Activated gamma-delta T cell treated with Interleukin-2 at 50 U/mL for 16 hours (primary cell): ENCODE measurements at places on chromosomes 5 and 9.
A peak's percentile ranks its signal among the peaks of the same experiment; 100 is the strongest.

DNA sequence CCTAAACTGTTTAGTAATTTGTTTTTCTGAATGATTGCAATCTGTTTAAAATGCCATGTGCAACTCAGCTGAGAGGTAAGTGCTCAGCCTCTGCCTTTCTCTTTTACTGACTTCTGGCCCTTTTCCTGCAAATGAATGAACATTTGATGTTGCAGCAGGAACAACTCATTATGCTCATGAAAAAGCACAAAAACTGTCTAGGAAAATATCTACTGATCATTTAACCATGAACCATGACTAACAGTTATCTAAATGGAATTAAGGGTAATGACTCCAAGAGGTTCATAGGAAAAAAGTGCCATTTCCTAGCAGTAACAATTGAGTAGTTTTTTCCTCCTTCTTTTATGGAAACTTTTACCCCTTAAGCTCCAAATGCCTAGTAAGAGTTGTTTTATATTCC lies 70.6 kb upstream of the ANKH start:
- no peak for DNase-seq

- DNase-seq: no peak
Observed at GRCh38 chr5:57662991-57663390, 180.4 kb upstream of the ACTBL2 start.

DNA sequence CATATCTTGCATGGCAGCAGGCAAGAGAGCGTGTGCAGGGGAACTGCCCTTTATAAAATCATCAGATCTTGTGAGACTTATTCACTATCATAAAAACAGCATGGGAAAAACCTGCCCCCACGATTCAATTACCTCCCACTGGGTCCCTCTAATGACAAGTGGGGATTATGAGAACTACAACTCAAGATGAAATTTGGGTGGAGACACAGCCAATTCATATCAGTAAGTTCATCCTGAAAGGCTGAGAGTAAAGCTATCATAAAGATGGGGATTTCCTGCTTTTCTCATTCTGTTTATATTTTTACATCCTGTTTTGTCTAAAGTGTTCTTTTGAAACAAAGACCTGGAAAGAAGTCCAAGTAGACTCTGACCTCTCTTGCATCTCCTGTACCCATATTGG lies 28.9 kb upstream of the IL33 start:
- no peak for DNase-seq

DNA sequence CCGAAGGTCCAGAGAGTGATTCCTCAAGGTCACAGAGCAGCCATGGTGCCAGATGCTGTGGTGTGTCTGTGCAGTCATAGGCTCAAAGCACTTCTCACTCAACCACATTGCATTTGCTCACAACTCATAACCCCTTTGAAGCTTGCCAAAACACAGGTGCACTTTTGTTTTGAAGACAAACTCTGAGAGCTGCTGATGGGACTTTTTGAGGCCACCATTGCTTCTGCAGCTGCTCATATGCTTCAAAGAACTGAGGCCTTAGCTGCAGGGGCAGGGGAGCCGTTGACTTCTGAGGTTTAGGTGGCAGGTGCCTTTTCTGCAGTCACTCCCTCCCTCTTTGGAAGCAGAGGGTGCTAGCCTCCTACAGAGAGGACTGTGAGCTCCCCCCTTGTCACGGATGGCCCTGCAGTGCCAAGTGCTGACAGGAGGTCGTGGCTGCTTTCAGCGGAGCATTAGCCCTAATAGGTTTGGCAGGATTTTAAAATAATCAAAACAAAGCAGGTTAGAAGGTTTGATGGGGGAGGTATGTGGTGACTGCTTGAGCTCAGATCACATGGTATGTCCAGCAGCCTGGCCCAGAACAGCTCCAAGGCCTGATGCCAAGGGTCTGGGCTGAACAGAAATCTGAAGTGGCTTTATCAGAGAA lies 232.1 kb downstream of the MAN2A1 start:
- peak; percentile 70 for DNase-seq

- DNase-seq: no peak
Observed at GRCh38 chr9:114895521-114895991, 34.8 kb downstream of the TNFSF8 start.

GRCh38 chr5:30040488-30041118 lies 1152.9 kb upstream of the CDH6 start:
- DNase-seq: no peak

DNA sequence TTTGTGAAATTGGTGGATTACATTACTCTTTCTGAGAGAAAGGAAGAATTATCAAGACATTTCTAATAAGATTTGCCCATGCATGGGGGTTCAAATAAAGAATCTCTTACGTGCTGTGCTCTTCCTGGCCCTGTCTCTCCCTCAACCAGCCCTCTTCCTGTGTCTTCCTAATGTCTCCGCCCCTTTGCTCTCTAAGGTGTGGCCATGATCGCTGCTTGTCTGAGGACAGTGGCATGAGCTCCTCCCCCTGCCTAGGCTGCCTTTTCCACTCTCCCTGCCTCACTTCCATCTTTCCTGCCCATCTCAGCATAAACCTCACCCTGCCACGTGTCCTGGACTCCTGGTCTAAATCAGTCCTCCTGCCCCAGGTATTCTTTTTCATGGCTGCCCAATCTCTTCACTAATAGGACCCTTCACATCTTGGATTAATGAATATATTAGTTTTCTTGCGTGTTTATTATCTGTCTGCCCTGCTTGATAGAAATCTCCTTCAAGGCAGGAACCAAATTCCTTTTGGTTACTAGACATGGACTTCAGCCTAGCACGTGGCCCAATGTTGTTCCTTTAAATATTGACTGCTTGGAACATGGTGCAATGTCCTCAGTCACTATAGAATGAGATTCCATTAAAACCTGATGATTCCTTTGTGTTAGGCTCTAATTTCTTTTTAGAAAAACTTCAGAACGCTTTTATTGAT lies 122.3 kb downstream of the MTRR start:
- no peak for DNase-seq

DNA sequence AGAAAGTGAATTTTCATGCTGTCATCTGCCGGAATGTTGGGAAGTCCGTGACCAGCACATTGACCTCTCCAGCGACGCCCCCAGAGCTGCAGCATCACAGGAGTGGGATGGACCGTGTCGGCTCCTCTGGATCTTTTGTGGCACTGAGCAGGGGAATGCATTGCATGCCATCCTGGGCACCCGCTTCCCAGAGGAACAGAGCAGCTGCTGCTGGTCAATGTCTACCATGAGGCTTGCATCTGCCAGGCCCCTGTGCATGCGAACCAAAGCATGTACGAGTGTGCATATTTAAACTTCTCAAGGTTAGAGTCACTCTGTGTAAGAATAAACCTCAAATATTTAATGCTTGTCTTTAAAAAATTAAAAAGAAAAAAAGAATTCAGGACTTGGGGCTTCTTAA lies 414.8 kb downstream of the GADD45G start:
- no peak for DNase-seq

- DNase-seq: no peak
Observed at GRCh38 chr5:80211327-80211726, 44.5 kb downstream of the SERINC5 start.

DNA sequence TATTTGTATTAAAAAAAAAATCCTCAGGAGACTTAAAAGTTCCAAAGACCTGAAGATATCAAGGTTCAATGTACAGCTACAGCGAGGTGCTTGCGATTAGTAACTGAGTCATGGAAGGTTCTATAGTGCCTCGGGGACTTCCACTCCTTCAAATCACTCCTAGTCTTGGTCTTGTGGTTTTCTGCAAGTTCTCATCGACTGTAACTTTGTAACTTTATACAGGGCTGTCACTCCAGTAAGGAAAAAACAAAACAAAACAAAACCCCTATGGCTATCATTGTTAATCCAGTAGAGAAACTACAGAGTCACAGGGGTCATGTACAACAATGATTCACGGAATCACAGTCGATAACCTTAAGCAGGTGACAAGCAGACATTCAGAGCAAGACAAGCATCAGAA lies 39.8 kb upstream of the SELENOP start:
- no peak for DNase-seq

DNA sequence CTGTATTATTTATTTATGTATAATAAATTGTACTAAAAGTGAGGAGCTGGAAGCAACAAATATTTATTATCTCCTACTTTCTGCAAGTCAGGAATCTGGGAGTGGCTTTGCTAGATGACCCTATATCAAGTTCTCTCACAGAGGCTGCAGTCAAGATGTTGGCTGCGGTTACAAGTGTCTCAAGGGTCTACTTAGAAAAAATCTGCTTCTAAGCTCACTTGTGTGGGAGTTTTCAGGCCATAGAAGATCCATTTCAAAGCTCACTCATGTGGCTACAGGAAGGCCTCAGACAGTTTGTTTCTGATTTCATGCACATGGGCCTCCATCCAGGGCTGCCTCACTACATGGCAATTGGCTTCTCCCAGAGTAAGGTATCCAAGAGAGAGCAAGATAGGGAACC lies 551.1 kb downstream of the CAAP1 start:
- DNase-seq: no peak

- DNase-seq: no peak
Observed at GRCh38 chr5:173197375-173197891, 37.6 kb downstream of the NKX2-5 start.

GRCh38 chr9:114777821-114778609 lies 27.8 kb downstream of the TNFSF15 start:
- DNase-seq: peak; percentile 34

DNA sequence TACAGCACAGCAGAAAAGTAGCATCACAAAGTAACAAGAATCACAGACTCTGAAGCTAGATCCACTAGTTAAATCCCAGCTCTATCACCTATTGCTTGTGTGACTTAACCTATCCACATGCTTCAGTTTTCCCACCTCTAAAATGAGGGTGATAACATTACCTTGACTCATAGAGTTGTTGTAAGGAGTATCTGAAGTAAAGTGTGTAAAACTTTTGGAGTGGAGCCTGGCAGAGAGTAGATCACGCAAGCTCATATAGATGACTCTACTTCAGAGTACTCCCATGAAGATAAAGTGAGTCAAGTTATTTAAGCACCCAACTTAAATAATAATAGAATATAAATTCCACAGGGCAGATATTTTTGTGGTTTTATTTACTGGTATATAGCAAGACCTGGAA lies 94.5 kb upstream of the FER start:
- DNase-seq: no peak

- no peak for DNase-seq
Observed at GRCh38 chr5:172703952-172704351, 62.9 kb downstream of the NEURL1B start.

GRCh38 chr5:143573568-143574170 lies 170.2 kb upstream of the NR3C1 start:
- DNase-seq: no peak

GRCh38 chr9:92706218-92706940 lies 36.4 kb upstream of the IPPK start:
- no peak for DNase-seq

DNA sequence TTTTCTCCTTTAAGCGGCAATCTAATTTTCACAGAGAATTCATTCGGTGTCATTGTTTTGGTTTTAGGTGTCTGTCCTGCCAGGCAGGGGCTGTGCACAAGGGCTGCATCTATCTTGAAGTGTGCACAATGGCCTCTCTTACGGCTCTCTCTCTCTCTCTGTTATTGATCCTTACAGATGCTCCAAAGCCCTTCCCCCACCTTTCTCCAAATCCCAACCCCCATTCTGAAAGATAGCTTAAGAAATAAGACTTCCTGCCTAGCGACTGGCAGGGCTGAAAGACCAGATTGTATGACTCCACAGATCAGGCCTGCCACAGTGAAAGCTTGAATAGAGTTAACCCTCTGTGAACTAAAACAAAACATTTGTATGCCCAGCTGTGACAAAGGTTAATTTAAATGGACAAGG lies 86.5 kb upstream of the NR5A1 start:
- no peak for DNase-seq

DNA sequence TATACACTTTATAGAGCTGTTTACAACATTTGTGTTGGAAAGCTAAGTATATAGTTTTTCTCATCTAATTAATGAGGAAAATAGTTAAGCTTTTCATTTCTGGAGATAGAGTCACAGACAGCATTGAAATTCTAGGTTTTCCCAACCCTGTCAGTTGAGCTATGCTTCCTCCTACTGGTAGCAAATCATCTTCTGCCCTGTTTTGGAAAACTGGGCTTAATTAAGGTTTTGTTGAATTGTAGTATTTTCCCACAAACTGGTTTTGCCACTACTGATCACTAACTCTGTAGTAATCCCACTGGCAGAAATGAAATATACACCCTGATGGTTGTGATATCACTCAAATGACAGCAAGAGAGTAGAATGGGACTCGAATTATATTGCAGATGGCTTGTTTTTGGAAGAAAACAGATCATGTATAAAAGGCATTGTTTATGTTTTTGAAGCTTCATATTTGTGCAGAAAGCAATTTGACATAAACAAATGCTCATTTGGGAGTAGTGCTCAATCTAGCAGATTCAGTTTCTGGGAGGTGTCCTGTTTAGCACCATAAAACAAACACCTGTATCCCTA lies 46.6 kb downstream of the CD180 start:
- no peak for DNase-seq

DNA sequence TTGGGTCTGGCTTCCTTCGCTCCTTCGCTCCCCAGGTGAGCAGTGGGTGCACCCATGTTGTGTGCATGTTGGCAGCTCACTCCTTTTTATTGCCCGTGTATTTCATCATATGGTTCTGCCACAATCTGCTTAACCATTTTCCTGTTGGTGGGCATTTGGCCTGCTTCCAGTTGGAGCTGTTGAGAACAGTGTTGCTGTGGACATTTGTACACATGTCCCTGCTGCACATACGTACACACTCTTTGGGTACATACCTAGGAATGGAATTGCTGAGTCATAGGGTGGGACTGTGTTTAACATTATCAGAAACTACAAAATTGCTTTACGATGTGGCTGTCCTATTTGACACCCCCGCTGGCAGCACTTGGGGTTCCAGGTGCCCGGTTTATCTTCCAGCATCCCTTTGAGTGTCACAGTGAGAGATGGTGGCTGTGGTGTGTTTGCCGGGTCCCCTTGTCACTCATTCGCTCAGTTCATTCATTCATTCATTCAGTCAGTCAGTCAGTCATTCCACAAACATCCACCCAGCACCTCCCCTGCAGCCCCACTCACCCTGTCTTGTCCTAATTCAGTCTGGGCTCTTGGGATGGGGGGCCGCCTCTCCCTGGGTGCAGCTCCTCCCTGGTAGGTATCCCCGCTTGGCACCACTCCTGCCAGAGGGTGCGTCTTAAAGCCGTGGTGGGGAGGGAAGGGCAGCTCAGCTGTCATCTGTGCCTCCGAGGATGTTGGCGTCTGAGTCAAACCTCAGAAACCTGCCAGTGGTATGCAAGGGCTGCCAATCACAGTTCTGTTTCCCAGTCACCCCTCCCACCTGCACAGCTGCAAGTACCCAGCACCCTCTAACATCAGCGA lies 7.9 kb upstream of the FIBCD1 start:
- DNase-seq: no peak
